ENCODE measurements at places on chromosomes 5 and 9. TPM values are rescaled to one million over a fixed set of nuclear protein-coding genes. Genes with fewer than 3 reads are reported as not detected.

The SPATA6L gene
- 3.1 TPM for total RNA-seq

The ANKRD18A gene
- total RNA-seq, result 3.0 TPM

The PGGT1B gene
- total RNA-seq, result 38.2 TPM

The ZBED3 gene
- 3.6 TPM for total RNA-seq

The DELE1 gene
- 33.5 TPM for total RNA-seq

The ACOT12 gene
- not detected for total RNA-seq

The ADGRD2 gene
- total RNA-seq, result 0.08 TPM

The SLC45A2 gene
- total RNA-seq, result not detected

The IFNA14 gene
- not detected for total RNA-seq

The KCNT1 gene
- not detected for total RNA-seq

The CREB3 gene
- 15.1 TPM for total RNA-seq

The IL11RA gene
- total RNA-seq, result 4.0 TPM

The CACFD1 gene
- total RNA-seq, result 7.4 TPM

The ADAMTSL2 gene
- total RNA-seq, result 0.88 TPM

The MRPS30 gene
- 32.0 TPM for total RNA-seq

The GFRA3 gene
- not detected for total RNA-seq

The ISCA1 gene
- total RNA-seq, result 15.4 TPM

The TRIP13 gene
- total RNA-seq, result 12.5 TPM

The GABRP gene
- 6.4 TPM for total RNA-seq

The ENDOG gene
- 26.6 TPM for total RNA-seq

The ECM2 gene
- 0.56 TPM for total RNA-seq

The CAMSAP1 gene
- total RNA-seq, result 52.7 TPM

The SCGB3A1 gene
- total RNA-seq, result 26.6 TPM

The ALDOB gene
- total RNA-seq, result 0.08 TPM

The PCDHA10 gene
- total RNA-seq, result 0.08 TPM

The OBP2B gene
- not detected for total RNA-seq

The PSAT1 gene
- 66.5 TPM for total RNA-seq
